Activated T-helper 1 cell treated with anti-CD3 and anti-CD28 coated beads, Interleukin-12 subunit alpha, Interleukin-12 subunit beta, Interleukin-2, Interleukin-4 antibody, amounts not matched to agents 30 ng/mL and 10 ng/mL and 1 ng/mL, durations not matched to agents 14 hours and 24 hours and 36 hours (primary cell): ENCODE measurements at places on chromosomes 12 and 14. TPM values are rescaled to one million over a fixed set of nuclear protein-coding genes. Genes with fewer than 3 reads are reported as not detected.

- DNase-seq = peak; percentile 23
Observed at GRCh38 chr14:105021656-105022275, 883 bp upstream of the CDCA4 start.

- no peak for DNase-seq
Observed at GRCh38 chr14:33747749-33748148, 203.1 kb downstream of the EGLN3 start.

- DNase-seq = no peak
Observed at GRCh38 chr12:52380271-52380694, 5.2 kb downstream of the KRT84 start.

The NTS gene
- total RNA-seq = not detected in 2 replicates

GRCh38 chr12:27504507-27504906, 19.5 kb upstream of the PPFIBP1 start:
- no peak for DNase-seq

The IGF1 gene
- 0.34 and 0.83 TPM in 2 replicates for total RNA-seq

- no peak for DNase-seq
Observed at GRCh38 chr14:104228221-104228620, 89.8 kb downstream of the KIF26A start.

GRCh38 chr12:87794854-87795253, 234.3 kb downstream of the C12orf50 start:
- DNase-seq = no peak

- no peak for DNase-seq
Observed at GRCh38 chr12:47820631-47821345, 1.1 kb upstream of the HDAC7 start.

The IFNG gene
- 2,121 and 2,175 TPM in 2 replicates for total RNA-seq

The FITM1 gene
- 0.26 TPM in 1 of 2 replicates, not detected in the other for total RNA-seq

The GLIPR1 gene
- 7.3 and 7.6 TPM in 2 replicates for total RNA-seq

- DNase-seq = no peak
Observed at GRCh38 chr12:28497889-28498411, 307.7 kb downstream of the CCDC91 start.

DNA sequence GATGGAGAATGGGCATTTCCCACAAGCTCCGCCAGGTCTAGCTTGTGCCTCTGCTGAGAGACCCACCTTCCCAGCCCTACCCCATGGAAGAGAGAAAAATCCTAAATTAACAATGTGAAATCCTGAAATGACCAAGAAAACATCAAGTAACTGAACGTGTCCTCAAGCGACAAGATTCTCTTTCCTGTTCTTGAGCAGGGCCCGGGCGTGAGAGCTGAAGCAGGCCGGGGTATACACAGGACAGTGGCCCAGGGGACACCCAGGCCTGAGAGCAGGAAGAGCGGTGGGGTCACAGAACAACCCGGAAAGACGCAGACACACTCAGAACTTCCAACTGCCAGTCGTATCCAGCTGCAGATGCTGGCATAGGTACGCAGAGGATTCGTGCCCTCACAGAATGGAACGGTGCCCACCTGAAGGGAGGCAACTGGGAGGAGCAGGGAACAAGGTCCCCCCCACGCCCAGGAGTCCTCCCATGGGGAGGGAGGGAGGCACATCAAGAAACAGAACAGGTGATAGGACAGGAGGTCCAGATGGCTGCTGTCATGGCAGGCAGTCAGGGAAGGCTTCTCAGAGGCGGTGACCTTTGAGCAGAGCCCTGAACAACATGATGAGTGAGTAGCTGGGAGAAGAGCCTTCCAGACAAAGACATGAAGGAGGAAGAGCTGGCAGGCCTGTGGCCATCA, 9.1 kb downstream of the RIMBP2 start:
- no peak for DNase-seq

GRCh38 chr12:27208414-27208750, 35.7 kb upstream of the STK38L start:
- no peak for DNase-seq

DNA sequence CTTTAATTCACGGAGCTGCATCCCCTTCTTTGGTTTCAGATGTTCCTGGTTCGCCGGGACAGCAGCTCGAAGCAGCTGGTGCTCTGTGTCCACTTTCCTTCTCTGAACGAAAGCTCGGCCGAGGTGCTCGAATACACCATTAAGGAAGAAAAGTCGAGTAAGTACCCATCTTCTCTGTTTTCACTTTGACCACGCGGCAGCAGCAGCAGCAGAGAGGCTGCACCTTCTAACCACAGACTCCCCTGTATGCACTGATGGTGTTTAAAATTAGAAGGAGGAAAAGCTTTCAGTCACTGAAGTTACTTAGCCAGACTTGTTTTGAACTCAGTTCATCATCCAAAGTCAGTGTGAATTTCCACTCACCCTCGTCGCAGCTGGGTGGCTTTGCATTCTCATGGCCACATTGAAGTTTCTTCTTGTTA, 63.8 kb downstream of the RIN3 start:
- DNase-seq = peak; percentile 21

- peak; percentile 34 for DNase-seq
Observed at GRCh38 chr12:50055831-50056638, 1.4 kb upstream of the ASIC1 start.

DNA sequence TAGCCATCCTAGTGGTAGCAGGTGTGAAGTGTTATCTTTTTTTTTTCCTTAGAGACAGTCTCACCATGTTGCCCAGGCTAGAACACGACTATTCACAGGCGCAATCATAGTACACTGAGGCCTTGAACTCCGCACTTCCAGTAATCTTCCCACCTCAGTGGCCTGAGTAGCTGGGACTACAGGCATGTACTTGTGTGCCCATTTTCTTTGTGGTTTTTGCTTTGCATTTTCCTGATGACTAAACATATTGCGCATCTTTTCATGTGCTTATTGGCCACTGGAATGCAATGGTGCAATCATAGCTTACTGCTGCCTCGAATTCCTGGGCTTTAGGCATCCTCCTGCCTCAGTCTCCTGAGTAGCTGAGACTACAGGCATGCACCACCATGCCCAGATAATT, 33.3 kb upstream of the GCH1 start:
- no peak for DNase-seq

- no peak for DNase-seq
Observed at GRCh38 chr12:132182711-132183365, 38.6 kb downstream of the NOC4L start.
